ENCODE measurements at places on chromosomes 13 and 19. TPM values are rescaled to one million over a fixed set of nuclear protein-coding genes. Genes with fewer than 3 reads are reported as not detected.

DNA sequence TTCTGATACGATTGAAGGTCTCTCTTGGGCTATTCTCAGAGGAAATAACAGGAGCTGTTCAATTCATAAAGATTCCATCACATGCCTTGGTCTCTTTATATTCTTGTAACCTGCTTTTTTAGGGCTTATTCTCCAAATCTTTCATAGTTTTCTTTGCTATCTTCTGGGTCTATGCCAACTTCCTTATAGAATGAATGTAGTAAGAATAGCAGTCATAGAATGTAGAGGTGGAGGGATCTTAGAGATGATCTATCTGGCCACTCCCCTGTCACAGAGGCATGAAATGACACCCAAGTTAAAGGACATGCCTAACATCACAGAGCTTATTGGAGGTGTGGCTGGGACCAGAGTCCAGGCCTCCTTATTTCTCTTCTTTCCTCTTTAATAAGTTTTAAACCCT is 13.2 kb downstream of the LCP1 start:
- no peak for DNase-seq

DNA sequence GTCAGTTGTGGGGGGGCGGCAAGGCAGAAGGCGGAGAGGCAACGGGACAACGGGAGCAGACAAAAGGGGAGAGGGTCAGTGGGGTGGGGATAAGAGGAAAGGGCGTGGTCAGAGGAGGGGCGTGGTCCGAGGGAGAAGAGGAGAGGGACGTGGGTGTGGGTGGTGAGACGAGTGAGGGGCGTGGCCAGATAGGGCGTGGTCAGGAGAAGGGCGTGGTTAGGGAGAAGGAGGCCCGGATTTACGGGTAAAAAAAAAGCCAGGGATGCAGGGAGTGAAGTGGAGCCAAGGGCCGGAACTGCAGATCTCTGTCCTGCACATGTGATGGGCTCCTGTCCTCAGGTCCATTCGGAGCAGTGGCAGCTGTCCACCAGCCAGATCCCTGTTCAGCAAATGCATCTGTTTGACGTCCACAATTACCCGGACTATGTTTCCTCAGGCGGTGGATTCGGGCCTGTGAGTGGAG is 21.5 kb downstream of the CPT1C start:
- peak; percentile 96 for DNase-seq

- no peak for DNase-seq
Measured at GRCh38 chr13:19606152-19606551, 27.3 kb upstream of the MPHOSPH8 start.

- DNase-seq: no peak
Measured at GRCh38 chr13:23765531-23765930, 123.7 kb downstream of the MIPEP start.

GRCh38 chr19:40674291-40674690 is 16.2 kb downstream of the NUMBL start:
- no peak for DNase-seq

- DNase-seq: no peak
Measured at GRCh38 chr13:34617473-34618083, 324.5 kb upstream of the NBEA start.

- no peak for DNase-seq
Measured at GRCh38 chr13:21309542-21310172, 133.2 kb downstream of the MRPL57 start.

- DNase-seq: no peak
Measured at GRCh38 chr19:34067861-34068271, 104.4 kb upstream of the LSM14A start.

DNA sequence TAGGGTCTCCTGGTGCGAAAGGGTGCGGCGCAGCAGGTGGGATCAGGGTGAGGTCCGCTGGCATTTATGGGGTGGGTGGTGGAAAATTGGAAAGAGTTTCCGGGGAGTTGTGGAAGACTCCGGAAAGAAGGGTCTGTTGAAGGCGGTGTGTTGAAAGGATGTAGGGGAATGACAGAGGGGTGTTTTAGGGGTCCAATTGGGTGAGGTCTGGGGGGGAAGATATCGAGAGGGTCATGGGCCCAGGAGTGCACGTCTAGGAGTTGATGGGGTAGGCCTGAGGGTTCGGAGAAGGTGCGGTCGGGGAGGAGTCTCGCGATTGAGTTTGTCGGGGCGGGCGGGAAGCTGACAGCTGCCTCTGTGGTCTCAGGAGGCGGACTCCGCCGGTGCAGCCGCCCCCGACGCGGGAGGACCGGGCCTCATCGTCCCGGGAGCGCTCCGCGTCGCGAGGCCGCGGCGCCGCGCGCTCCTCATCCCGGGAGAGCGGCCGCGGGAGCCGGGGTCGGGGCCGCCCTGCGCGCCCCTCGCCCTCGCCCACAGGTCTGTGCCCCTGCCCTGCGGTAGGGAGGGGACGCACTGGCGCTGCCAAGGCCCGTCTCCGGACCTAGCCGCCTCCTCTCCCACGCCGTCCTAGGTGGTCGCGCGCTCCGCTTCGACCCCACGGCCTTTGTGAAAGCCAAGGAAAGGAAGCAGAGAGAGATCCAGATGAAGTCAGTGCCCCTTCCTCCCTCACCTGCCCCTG is 7.0 kb downstream of the PGLYRP1 start:
- DNase-seq: no peak

DNA sequence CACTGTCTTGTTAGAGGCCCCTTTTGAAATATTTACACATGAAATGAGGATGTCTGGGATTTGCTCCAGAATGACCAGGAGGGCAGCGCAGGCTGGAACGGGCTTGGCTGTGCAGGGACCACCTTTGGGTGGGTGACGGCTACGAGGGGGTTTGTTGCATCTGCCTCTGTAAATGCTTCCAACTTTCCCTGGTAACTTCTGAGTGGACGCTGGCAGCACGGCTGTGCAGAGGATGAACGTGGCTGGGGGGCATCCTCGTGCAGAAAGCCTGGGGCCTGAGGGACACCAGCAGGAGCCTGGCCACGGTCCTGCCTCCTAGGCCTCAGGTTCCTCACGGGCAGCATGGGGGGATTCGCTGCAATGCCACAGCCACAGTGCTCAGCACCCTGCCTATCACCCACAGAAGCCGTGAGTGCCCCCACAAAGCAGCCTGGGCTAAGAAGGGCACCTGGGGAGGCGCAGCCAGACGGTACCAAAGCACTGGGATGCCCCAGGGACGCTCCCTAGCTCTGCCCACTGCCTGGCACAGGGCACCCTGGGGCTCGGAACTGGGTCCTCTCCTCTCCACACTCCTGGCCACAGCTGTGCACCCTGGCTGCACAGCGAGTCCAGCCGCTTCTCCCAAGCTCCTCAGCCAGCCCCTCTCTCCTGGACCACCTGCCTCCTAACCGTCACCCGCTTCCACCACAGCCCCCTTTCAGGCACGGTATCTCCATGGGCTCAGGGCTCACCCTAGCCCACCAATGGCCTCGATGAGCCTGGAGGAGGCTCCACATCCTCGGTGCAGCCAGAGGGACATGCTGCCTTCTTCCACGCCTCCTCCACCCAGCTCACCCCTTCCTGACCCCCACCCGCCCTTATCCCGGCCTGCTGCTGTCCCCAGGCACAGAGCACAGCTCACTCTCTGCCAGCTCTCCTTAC is 44.5 kb downstream of the MLLT1 start:
- no peak for DNase-seq

GRCh38 chr19:11096210-11096841 is 7.1 kb downstream of the LDLR start:
- no peak for DNase-seq

DNA sequence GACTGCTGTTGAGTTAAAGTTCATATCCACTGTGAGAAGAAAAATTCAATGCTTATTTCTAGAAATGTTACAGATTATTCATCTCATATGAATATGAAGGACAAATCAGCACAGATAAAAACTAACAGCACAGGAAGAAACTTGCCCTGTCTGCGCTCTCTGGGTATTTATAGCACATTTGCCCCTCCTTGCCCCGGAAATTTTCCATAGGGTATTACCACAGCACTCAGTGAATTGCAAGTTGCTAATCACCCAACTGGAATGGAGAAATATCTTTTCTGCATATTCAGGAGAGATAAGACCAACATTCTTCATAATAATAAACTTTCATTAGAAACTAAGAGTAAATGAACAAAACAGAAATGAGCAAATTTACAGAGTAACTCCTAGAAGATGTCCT is 318.0 kb upstream of the KLF12 start:
- DNase-seq: no peak

DNA sequence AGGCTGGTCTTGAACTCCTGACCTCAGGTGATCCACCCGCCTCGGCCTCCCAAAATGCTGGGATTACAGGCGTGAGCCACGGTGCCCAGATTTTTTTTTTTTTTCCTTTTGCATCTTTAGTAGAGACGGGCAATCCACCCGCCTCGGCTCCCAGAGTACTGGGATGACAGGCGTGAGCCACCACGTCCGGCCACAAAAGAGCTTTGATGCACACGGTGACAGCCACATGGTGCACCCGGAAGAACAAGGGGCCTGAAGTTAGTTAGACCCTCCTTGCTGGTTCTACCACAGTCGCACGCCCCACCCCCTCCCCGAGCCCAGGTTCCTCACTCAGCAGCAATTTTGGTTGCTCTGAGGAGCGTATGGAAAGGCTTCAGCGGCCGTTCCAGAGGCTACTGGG is 54.2 kb upstream of the USE1 start:
- no peak for DNase-seq

DNA sequence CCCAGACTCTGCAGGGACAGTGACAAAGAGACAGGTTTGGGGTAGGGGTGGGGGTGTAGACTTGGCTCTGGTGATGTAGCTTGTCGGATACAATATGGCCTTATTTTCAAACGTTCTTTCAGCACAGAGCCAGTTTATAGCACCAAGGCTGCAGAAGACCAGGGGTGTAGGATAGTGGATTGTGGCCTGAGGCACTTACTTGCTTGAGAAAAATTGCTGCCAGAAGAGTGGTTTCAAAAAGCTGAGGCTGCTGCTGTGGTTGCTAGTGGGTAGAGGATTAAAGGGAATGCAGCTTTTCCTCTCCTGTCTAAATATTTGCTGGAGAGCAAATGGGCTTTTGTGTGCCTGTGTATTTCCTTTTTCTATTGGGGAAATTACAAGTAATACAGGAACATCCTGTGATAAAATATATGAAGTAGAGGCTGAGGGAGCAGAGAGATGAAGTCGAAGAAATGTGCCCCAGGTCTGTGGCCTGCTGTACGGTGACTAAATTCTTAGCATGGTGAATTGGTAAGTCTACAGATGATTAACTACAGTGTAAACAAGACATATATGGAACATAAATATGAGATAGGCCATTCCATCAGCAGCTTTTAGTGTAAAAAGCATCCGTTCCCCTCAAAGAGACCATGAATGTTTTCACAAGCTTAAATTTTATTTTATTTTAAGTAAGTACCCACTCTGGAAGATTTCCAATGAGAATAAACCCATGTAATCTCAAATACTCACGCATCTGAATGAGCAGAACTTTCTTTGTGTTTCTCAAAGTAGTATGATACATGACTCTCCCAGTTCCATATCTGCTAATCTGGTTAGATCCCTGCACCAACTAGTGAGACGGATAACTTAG is 112.9 kb downstream of the LRCH1 start:
- no peak for DNase-seq

- no peak for DNase-seq
Measured at GRCh38 chr13:100458673-100459072, 129.9 kb downstream of the GGACT start.

GRCh38 chr13:41891119-41891518 is 69.8 kb downstream of the VWA8 start:
- no peak for DNase-seq

DNA sequence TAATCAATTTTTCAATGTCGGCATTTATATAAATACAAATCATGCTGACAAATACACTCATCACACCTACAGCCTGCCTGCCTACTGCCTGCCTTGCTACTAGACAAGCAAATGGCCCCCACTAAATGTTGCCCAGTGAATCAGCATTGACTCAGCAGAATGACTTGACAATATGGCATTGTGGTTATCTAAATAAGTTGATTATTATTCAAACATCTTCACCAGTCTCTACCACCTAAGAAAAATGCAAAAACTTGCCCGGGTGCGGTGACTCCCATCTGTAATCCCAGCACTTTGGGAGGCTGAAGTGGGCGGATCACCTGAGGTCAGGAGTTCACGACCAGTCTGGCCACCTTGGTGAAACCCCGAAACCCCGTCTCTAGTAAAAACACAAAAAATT is 296.1 kb downstream of the PCDH9 start:
- DNase-seq: no peak

- DNase-seq: peak; percentile 58
Measured at GRCh38 chr13:57634839-57635165, 3.3 kb downstream of the PCDH17 start.

- no peak for DNase-seq
Measured at GRCh38 chr13:32278426-32278825, 36.7 kb downstream of the ZAR1L start.

DNA sequence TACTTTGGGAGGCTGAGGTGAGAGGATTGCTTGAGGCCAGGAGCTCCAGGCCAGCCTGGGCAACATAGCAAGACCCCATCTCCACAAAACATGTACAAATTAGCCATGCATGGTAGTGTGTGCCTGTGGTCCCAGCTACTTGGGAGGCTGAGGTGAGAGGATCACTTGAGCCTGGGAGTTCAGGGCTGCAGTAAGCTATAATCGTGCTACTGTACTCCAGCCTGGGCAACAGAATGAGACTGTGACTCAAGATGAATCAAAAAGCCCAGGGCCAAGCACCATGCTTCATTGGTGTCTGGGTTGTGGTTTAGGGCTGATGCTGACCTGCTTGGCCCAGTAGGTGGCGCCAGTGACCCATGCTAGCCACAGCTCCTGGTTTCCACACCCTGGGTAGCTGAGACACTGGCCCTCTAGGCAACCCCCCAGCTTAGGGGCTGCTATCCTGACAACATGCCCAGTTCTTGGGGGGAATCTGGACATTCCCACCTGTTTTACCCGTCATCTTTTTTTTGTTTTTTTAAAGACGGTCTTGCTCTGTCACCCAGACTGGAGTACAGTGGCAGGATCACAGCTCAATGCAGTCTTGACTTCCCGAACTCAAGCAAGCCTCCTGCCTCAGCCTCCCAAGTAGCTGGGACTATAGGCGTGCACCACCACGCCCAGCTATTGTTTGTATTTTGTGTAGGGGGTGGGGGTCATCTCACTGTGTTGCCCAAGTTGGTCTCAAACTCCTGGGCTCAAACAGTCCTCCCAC is 5.5 kb downstream of the CCDC124 start:
- peak; percentile 79 for DNase-seq

DNA sequence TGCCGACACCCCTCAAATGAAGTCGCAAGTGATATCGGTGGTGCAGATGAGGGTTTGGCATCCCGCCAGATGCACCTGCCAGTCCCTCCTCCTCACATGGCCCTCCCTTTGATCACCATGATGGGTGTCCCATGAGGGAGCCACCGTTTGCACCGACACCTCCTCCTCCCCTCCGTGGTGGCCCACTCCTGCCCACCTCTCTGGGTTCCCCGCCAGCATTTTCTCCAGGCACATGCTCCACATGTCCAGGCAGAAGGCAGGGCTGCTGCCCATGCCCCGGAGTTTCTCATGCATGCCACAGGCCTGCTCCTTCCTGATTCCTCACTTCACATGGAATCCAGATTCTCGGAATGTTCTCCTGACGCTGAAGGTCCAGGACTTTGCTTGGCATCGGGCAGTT is 49.3 kb downstream of the COL4A2 start:
- no peak for DNase-seq

TNFSF13B gene
- 0.31 TPM for total RNA-seq

CD79A gene
- 0.39 TPM for total RNA-seq

RDH8 gene
- total RNA-seq: 0.13 TPM

TRAPPC5 gene
- total RNA-seq: 77.4 TPM

PDE4A gene
- total RNA-seq: 8.5 TPM

MEIS3 gene
- total RNA-seq: 44.0 TPM

CHAMP1 gene
- total RNA-seq: 57.8 TPM

ZNF730 gene
- total RNA-seq: 21.4 TPM

FBXL12 gene
- total RNA-seq: 31.8 TPM

ALOX5AP gene
- total RNA-seq: not detected

ARHGAP33 gene
- total RNA-seq: 18.7 TPM
